NCI-H510A (cell line): ENCODE measurements at places on chromosomes 7 and 10.

DNA sequence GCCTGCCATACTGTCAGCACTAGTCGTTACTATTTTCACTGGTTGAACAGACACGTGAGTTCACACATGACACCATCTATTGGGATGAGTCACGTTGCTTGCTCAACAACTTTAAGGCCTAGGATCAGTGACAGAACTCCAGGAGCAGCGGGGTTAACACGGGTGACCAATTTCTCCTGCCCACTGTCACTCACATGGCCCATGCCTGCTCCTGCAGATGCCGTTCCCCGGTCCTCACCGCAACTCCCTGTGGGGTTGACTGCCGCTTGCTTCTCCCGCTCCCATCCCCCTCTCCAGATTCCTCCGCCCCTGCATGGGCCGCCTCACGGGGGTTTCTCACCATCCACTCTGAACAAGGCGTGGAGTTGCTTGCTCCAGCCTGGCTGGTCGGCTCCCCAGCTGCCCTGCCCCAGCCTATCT is 128.2 kb downstream of the TAX1BP1 start:
- no peak for DNase-seq

DNA sequence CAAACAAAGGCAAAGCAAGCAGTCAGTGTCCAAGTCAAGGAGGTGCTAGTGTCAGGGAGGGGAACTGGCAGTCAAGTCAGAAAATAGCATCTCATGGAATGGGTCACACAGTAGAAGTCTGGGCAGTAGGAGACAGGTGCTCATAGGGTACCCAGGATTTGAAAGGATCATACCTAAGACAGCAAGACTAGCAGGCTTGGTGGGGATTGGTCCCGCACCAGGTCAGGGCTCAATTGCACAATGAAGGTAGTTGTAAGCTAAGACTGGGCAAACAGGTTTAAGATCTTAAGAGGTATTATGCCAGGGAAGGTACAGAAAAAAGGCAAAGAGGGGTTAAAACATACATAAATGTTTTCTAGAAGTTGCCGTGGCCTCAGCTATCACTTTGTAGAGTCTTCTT is 181.4 kb upstream of the ETV1 start:
- no peak for DNase-seq

DNA sequence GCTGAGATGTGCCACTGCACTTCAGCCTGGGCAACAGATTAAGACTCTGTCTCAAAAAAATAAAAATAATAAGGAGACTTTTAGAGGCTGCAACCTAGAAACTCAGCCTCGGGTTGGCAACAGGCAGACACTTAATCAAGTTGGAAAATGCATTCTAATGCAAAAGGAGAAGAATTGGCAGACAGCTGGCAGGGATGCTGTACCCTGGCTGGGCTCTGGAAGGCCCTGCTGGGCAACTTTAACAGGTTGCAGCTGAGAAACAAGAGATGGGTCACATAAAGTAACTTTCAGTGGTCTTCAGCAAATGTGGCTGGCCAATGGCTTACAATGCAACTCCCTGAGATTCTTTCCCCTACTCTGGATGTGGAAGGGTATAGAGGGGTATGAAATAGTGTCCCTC is 1225.7 kb downstream of the TYW1 start:
- no peak for DNase-seq

GRCh38 chr7:74430961-74431466 is 22.7 kb upstream of the GTF2IRD1 start:
- DNase-seq = no peak

GRCh38 chr10:43093423-43094076 is 16.7 kb downstream of the RET start:
- no peak for DNase-seq

GRCh38 chr7:17103170-17103569 is 195.3 kb upstream of the AHR start:
- no peak for DNase-seq

- DNase-seq = no peak
Measured at GRCh38 chr10:17518338-17518737, 63.9 kb upstream of the ST8SIA6 start.

DNA sequence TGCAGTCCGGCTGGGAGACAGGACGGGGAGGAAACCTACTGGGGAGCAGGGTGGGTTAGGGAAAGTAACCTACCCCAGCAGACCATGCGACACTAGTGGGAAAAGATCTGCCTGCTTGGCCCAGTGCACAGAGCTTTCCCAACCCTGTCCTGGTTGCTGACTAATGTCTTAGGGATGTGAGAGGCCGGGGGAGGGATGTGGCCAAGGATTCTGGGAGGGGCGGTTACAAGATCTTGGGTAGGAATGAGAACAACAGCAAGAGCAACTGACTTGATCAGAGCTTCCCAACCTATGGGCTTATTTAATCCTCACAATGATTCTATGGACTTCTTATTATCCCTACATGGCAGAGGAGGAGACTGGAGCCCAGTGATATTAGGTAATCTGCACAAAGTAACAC is 24.0 kb upstream of the EIF5AL1 start:
- DNase-seq = no peak

- no peak for DNase-seq
Measured at GRCh38 chr7:38561166-38561565, 70.0 kb downstream of the AMPH start.

GRCh38 chr10:69668721-69669120 is 38.7 kb downstream of the FAM241B start:
- DNase-seq = no peak

DNA sequence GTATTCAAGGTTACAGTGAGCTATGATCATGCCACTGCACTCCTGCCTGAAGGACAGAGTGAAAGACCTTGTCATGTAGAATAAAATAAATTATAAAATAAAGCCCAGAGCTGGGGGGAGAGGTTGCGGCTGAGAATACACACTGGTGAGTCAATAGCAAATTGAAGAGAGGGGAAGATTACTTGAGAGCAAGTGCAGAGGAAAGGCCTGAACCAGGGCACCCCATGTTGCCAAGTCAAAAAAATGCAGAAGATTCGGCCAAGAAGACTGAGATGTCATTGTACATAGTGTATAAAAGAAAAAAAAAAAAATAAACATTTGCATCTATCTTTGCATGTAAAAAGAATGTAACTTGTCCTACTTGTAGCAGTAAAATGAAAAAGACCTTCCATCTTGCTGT is 32.5 kb downstream of the RHEB start:
- DNase-seq = no peak

DNA sequence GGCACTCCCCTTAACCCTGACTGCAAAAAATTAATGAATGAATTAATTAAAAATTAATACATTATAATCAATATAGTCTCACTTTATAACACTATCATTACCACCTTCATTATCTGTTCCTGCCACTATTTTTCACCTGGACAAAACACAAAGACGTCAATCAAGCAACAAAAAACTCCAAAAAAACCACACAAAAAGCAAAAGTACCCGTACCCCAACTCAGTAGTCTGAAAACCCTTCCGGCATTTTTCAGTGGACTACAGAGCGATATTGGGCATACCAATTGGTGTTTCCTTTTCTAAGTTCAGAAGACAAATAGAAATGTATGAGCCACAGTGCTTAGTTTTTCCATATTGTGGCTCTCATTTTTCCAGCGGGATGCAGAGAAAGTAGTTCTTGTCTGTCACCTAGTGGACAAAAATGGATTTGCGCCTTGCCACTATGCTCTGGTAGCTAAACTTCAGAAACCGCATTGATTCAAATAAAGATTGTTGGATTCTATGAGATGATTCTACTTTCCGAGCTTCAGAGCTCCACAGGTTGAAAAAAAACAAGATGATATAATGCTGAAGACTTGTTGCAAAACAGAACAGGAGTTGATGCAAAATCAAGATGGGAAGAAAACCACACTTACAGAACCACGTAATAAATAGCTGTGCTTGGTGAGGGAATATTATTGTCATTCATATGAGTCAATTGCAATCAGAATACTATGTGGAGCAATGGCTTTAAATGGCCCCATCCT is 50.6 kb upstream of the ITGB1 start:
- peak; percentile 0 for DNase-seq

GRCh38 chr10:133229265-133230043 is 563 bp upstream of the UTF1 start:
- no peak for DNase-seq

GRCh38 chr10:131891929-131892805 is 8.6 kb upstream of the PPP2R2D start:
- no peak for DNase-seq

- no peak for DNase-seq
Measured at GRCh38 chr7:154255324-154255723, 203.1 kb downstream of the DPP6 start.

- peak; percentile 75 for DNase-seq
Measured at GRCh38 chr10:114714281-114714741, 56.2 kb upstream of the ABLIM1 start.

GRCh38 chr7:139958599-139959284 is 104.0 kb downstream of the PARP12 start:
- DNase-seq = no peak

GRCh38 chr10:77188521-77188920 is 449.1 kb downstream of the KCNMA1 start:
- DNase-seq = no peak

DNA sequence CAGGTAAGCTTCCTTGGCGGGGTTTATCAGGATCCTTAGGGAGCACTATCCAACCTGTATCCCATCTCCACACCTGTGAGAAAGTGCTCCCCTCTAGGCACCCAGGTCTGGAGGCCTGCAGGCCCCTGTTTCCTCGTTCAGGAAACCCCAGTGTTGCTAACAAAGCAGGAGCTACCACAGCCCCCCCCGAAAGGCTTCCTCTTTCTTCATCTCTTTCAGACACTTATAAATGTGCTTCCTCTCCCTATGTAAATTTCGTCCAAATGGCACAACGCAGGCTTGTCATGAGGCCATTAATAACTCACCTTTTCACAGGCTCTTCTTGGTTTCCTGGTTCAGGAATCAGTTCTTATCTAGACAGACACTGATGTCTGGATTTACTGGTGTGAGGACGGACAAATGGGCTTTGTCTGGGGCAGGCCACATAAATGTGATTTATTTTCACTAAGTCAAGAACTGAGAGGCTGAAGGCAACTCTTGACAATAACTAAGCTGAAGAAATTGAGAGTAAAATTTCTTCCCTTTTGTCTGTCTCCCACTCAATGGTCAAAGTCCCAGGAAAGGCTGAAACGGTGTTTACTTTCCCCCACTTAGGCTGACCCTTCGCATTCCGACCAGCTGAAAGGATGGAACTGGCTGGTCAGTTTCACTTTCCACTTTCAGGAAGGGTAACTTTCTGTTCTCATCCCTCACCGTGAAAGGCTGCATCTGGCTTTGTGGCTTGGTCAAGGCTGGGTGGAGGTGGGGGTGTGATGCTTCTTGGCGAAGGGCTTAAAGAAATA is 46.8 kb downstream of the PIK3AP1 start:
- DNase-seq = no peak

GRCh38 chr7:134457210-134457609 is 1.7 kb downstream of the AKR1B1 start:
- DNase-seq = no peak

- no peak for DNase-seq
Measured at GRCh38 chr7:138753150-138753518, 44.7 kb upstream of the TMEM213 start.

- no peak for DNase-seq
Measured at GRCh38 chr7:74544706-74545469, 91.2 kb downstream of the GTF2IRD1 start.

GRCh38 chr10:75723319-75723980 is 292.0 kb downstream of the LRMDA start:
- DNase-seq = no peak

- no peak for DNase-seq
Measured at GRCh38 chr10:132056663-132057062, 9.1 kb upstream of the JAKMIP3 start.

- DNase-seq = no peak
Measured at GRCh38 chr10:67802767-67803538, 35.0 kb downstream of the DNAJC12 start.

- DNase-seq = no peak
Measured at GRCh38 chr7:86926732-86927131, 132.7 kb downstream of the ELAPOR2 start.

- no peak for DNase-seq
Measured at GRCh38 chr10:14554091-14554490, 220.6 kb downstream of the FAM107B start.

GRCh38 chr10:126480648-126481047 is 92.4 kb upstream of the ADAM12 start:
- DNase-seq = no peak

GRCh38 chr10:80413271-80413996 is 5.1 kb downstream of the PRXL2A start:
- peak; percentile 23 for DNase-seq

DNA sequence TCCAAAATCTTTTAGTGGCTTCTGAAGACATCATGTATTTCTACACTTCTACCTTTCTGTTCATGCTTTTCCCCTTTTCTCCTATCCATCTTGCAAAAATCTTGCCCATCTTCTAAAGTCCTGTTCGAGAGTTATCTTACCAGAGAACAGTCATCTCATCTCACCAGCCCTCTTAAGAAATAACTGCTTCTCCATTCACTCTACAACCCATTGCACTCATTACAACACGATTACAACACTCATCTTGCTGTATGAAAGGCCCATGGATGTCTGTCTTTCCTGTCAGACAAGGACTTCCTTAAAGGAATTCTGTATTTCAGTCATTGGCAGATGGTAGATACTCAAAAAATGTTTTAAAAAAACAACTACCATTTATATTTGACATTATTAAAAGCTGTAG is 30.8 kb downstream of the ZNF438 start:
- no peak for DNase-seq

DNA sequence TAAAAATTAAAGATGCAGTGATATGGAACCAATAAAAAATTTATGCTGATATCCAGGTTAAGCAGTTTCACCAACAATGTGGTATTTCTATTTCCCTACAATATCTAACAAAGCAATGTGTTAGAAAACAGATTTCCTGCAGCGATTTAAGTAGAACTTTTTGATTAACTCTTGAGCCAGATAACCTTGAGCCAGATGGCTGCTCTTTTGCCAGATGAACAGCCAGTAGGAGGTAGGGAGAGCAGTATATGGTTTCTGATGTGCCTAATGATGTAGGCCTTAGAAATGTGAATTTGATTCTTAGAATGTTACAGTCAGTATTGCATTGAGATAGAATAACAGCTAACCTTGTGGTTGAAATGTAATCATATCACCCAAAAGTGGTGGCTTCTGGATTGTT is 31.1 kb downstream of the STAMBPL1 start:
- DNase-seq = no peak

DNA sequence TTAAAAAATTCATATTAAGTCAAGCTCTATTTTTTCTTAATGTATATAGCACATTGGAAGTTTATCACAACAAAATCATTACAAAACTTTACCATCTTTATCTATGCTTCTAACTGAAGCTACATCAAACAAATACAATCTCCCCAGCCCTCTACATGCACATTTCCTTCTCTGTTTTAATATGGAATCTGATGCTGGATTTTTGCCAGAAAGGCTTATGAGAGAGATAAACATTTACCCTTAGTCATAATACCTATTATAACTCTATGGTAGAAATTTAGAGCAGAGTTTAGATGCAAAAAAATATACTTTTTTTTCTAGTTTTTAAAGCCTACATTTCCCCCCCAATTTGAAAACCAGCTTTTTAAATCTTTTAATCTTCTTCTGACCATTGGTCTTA is 1198.6 kb downstream of the GATA3 start:
- DNase-seq = no peak

- DNase-seq = no peak
Measured at GRCh38 chr7:75817116-75817515, 3.5 kb upstream of the CCL24 start.

- DNase-seq = no peak
Measured at GRCh38 chr7:23404546-23405239, 65.6 kb downstream of the IGF2BP3 start.
